ENCODE measurements at places on chromosomes 5 and 9.

- DNase-seq, result no peak
Observed at GRCh38 chr5:61018062-61018461, 73.1 kb downstream of the NDUFAF2 start.

DNA sequence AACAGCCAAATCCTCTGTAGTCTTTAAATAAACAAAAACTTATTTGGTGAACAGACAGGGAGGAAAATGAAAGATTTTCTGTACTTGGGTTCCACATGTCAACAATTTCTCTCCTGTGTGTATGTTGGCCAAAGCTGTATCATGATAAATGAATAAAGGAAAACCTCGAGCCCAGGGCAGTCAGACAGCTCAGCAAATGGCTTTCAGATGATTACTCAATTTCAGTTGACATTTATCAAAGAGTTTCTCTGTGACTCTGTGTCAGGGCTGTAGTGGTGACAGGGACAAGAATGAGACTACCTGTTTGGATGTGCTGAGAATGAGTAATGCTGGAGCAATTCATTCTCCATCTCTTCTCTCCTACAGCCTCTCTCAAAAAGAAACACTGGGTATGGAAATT, 45.7 kb upstream of the PTGS1 start:
- no peak for DNase-seq

DNA sequence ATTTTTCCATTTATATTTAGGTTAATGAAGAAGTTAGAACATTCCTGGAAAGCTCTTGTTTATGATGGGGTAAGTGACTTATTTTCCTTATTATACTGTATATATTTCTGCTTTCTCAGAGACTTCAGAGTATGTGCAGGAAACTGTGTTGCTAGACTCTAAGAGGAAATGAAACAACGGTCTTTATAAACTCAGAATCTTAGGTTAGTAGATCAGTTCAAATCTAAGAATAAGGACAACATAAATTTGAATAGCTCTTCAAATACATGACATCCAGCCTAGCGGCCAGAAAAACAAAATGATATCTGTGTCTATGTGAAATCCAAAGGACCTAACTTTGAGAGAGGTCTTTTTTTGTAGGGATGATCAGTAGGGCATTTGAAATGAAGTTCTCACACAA, 94.3 kb downstream of the PRKACG start:
- DNase-seq, result no peak

DNA sequence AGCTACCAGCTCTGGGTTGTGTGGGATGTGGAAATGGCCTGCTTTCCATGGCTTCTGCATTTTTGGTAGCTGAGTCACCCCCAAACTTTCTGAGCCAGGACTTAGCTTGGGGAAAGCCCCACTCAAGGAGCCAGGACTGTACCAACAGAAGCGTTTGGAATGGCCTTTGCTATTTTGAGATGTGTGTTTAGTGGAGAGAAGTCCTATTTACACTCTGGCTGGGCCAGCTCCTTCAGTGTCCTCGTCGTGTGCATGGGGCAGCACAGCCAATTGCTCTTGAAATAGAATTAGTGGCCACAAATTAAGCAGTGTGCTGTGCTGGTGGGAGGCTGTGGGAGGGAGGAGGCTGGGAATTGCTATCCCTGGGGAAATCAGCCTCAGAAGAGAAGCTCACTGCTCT, 51.6 kb downstream of the ENTREP1 start:
- DNase-seq, result peak; percentile 90

DNA sequence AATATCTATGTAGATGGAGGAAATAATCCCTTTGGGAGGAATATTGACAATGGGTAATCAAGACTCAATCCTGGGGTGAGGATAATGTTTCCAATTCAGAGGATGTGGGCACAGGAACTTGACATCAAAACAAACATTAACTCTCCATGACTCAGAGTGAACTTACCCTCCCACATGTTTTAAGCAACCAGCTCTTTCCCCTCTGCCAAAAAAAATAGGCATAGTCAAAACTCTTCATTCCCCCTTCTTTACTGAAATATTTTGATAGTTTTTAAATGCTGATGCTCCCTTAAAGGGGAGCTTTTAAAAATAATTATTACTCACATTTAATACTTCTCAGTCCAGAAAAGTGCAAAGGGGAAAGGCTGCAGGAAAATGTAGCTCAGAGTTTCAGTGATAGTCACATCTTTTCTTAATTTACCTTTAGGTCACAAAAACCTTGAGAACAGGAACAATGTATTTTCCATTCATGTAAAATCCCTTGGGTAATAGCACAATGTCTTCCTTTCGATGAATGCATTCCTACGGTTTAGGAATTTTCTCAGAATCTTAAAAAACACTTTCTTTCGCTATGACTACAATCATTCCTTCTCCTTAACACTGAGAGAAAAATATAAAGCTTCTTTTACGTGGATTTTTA, 298.4 kb upstream of the GRAMD2B start:
- DNase-seq, result peak; percentile 49

GRCh38 chr5:153445875-153446579, 44.4 kb upstream of the GRIA1 start:
- DNase-seq, result no peak

GRCh38 chr5:2029206-2029605, 146.5 kb upstream of the IRX4 start:
- DNase-seq, result no peak

- DNase-seq, result no peak
Observed at GRCh38 chr9:136160995-136161610, 42.4 kb upstream of the TMEM250 start.

GRCh38 chr5:174951151-174951780, 226.9 kb downstream of the MSX2 start:
- DNase-seq, result peak; percentile 72

DNA sequence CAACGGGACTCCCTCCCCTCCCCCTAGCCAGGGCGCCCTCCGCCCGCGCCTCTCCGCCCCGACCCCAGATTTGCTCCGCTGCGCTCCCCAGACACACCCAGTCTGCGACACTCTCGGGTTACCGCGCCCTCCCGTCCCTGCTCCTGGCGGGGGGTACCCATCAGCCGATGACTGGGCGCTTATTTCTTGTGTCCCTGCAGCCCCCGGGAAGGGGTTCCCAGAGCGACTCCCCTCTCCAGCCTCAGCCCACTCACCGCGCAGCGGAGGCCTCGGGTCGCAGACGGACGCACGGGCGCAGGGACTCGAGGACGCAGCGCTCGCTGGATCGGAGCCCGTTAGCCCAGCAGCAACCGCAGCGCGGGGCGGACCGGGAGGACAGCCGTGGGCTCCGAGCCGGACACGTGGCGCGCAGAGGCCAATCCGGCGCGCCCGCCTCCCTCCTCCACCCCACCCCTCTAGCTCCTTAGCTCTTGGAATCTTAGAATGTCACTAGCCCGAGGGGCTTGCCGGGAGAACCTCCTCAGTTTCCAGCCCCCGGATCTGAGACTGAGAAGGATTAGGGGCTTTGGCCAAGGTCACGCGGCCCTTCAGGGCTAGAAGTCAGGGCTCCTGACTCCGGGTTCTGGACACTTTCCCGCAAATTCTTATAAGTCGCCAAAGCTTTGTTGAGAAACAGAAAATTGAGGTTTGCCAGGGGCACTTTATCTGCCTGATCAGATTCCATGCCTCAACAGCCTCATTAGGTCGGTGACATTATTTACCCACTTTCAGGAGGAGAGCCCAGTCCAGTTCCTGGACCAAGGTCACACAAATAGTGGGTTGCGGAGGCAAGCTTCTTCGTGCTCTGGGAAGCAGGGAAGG, at the start of gene ANXA6:
Gene ANXA6, minus strand, starts transcription at position 354 of the 861 bp plus-strand sequence. CDS start 9,878 bp downstream, outside the sequence.
- peak; percentile 77 for DNase-seq

- DNase-seq, result peak; percentile 46
Observed at GRCh38 chr9:136943291-136944211, 987 bp downstream of the FBXW5 start.

DNA sequence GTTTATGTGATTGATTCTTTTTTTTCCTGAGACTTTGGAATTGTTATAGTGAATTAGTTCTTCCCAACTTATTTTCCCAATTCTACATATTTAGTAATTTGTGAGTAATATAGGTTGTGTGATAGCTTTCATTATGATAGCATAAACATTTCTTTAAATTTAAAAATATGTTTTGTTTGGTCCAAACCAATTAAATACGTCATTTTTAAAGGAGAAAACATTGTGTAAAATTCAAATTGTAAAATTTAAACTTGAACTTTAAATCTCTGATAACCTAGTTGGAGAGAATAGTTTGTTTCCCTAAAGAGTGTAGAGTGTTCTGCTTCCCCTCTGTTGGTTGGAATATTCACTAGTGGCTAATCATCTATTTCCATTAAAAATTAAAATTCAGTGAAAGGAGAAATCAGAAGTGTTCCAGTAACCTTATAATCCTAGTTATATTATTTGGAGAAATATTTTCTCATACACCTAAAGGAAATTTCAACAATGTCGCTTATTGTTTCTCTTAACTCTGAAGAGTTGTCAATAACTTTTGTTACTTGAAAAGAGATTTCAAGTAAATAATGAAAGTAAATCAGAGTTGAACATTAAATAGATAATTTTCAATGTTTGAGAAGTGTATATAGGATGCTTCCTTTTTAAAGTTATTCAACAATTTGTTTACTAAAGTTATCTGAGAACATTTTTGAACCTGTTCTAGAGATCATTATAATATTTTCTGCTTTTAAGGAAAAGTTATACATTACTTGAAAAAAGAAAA, 2.9 kb downstream of the NIPBL start:
- DNase-seq, result no peak

DNA sequence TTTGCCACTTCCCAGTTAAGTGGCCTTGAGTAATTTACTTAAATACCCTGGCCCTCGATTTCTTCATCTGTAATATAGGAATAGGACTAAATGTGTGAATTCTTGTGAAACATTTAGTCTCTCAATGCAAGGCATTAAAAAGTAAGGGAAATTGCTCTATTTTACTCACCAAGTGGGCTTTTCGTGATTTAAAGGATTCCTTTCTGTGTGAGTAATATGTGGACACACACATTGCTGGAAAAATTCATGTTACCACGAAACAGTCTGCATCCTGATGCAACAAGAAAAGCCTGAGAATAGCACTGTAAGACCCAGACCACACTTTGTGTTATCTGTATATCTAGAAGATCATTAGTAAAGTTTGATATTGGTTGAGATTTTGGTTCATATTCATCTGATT, 1243.0 kb upstream of the CDH9 start:
- DNase-seq, result no peak

- no peak for DNase-seq
Observed at GRCh38 chr9:98610711-98611110, 98.0 kb downstream of the GABBR2 start.

DNA sequence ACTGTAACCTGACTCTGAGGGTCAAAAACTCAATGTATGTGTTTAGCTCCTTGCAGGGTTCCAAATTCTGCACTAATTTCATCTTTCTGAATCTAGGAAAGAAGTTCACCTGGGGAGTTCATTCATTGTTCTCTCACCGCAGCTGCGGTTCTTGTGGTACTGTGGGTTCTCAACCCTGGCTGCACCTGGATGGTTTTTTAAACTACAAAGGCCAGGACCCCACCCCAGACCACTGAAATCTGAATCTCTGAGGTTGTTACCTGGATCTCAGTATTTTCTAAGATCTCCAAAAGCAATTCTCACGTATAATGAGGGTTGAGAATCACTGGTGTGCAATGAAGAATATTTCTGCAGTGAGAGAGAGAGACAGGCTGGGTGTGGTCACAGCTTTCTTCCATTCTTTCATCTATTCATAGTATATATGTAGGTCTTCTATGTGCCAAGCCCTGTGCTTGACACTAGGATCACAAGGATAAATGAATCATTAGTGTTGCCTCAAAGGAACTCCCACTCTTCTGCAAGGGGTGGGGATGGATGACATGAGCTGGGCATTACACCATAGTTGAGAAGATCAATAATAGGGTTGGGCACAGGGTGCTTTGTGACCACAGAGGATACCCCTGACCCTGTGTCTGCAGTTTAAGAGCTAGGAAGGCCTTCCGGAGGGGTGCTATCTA, 109.8 kb downstream of the GALNT10 start:
- DNase-seq, result no peak

GRCh38 chr9:105662184-105663104, at the start of gene TAL2:
TAL2 (plus strand) TSS chr9:105662457; CDS start chr9:105662497, 40 bp downstream.
- no peak for DNase-seq

DNA sequence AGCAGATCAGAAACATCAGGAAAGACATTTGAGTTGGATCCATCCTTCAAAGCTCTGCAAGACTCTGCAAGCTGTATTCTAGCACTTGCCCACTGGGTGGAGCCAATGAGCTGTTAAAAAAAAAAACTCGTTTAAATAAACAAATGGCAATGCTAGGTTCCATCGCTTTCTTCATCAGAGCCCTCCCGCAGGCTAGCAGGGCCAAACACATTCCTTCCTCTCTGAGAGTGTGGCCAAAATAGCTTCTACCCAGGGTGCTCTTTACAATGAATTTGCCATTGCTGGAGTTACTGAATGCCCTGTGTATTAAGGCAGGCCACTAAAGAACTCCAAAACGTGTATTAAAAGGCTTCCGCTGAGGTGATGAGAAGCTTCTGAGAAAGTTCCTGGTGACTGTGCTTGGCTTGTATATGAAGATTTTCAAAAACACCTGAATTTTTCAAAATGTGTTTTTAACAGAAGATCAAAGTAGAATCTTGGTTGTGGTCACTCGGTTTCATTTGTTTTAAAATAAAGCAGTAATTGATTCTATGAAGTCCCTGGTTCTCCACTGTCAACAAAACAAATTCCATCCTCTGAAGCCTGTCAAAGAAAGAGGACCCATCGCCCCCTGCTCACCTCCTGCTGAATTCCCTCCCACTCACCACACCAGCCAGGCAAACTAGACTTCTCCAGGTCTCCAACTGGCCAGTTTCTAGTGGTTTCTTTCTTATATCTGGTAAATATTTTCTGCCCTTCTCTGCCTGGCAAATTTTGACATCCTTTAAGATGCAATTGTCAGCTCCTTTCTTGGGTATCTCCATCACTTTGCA, 36.5 kb upstream of the EQTN start:
- peak; percentile 68 for DNase-seq

DNA sequence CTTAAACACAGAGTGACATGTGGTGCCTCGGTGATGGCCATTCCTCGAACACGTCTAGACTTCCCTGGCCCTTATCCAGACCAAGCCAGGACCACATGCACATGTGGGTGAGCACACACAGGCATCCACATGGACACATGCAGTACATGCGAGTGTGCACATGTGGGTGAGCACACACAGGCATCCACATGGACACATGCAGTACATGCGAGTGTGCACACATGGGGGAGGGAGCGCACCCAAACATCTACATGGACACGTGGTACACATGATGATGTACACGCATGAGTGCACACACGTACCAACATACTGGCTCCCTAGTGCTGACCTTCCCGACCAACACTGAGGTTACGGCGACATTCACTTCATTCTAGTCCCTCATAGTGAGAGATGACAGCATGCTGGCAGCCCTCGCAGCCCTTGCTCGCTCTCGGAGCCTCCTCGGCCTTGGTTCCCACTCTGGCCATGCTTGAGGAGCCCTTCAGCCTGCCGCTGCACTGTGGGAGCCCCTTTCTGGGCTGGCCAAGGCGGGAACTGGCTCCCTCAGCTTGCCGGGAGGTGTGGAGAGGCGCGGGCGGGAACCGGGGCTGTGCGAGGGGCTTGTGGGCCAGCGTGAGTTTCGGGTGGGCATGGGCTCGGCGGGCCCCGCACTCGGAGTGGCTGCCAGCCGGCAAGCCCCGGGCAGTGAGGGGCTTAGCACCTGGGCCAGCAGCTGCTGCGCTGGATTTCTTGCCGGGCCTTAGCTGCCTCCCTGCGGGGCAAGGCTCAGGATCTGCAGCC, 186.8 kb downstream of the HSPA4 start:
- no peak for DNase-seq
